NCI-H187 (cell line): ENCODE measurements at places on chromosomes 5 and 9.

DNA sequence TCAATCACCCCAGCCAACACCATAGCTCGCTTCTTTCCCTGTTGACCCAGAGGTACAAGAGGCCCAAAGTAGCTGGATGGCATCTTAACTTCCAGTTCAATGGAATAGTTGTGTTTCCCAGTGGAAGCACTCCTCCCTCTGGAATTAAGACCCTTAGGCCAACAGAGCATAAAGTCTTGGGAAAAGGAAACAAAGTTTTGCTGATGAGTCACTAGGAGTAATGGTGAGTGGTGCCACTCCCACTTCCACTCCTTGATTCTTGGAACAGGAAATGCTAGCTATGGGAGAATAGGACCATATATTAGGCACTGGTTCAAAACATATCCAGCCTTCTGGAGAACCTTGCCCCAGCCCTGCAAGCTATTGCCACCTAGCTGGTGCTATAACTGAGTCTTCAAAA, 44.7 kb upstream of the LMX1B start:
- no peak for DNase-seq

GRCh38 chr5:594226-594860, 17.8 kb upstream of the CEP72 start:
- DNase-seq, result no peak

DNA sequence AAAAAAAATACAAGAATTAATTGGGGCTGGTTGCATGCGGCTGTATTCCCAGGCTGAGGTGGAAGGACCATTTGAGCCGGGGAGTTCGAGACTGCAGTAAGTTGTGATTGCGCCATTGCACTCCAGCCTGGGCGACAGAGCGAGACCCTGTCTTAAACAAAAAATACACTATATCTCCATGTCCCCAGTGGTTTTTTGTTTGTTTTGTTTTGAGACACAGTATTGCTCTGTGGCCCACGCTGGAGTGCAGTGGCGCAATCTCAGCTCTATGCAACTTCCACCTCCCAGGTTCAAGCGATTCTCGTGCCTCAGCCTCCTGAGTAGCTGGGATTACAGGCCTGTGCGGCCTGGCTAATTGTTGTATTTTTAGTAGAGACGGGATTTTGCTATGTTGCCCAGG, 1.2 kb downstream of the COQ4 start:
- no peak for DNase-seq

- no peak for DNase-seq
Observed at GRCh38 chr5:58922461-58923171, 339.7 kb downstream of the RAB3C start.

DNA sequence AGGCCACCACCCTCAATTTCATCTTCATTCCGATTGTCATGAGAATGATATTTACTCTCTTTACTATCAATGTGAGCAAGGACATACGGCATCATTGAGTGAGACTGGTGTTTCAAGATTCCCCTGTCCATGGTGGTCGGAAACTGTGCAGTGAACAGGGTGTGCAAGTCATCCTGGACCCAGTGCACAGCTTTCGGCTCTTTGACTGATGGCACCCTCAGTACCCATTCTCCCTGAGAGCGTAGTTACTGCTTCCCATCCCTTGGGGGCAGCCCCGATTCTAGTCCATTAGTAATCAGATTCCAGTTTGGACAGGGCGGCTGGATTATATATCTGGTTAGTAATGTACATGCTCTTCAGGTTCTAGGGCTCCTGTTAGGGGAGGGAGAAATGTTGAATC, 61.7 kb upstream of the SUB1 start:
- DNase-seq, result no peak

GRCh38 chr5:53355316-53355715, 125.1 kb upstream of the FST start:
- DNase-seq, result no peak

- DNase-seq, result no peak
Observed at GRCh38 chr5:125890511-125890931, 532.7 kb upstream of the GRAMD2B start.

DNA sequence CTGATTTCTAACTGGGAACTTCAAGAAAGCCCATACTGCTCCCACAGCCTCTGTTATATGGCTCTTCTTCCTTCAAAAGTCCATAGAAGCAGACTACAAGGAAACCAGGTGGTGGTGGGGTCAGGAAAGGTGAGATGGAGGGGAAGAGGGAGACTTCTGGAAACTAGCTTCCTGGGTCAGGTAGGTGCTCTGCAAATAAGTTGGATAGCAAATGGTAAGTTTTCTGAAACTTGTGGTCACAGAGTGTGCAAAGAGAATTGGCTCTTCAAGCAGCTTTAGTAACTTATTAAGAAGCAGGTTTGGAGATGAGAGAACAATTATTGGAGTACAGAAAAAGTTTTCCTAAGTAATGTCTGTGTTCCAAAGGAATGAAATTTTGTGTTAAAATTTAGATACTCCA, 316.9 kb downstream of the ADGRV1 start:
- DNase-seq, result no peak

DNA sequence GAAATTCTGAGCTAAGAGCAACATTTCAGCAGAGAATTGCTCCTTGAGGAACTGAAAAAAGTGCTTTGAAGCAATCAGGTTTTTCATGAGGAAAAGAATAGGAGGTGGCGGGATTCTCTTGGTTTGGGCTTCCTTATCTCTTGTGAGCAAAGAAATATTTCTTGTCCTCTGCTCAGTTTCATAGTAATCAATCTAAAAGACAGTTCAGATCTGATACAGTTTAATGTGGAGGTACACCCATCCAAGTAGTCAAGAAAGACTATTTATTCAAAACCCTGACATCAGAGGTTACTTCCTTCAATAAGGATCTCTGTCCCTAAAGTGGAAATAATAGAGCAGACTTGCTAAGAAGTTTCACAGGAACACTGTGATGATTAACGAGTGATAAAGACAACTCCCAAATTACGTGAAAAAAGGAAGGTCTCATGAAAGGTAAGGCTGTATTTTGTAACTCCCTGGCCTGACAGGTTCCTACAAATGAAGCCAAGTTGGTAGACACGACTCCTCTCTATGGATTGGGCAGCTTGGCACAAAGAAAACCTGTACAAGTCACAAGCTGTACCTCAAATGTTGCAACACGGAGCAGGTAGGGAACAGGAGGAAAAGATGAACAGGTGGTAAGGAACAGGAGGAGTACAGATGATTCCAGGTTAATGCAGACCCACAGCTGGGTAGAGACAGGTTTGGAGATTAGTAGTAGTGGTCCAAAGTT, 94.1 kb downstream of the SUSD1 start:
- DNase-seq, result no peak

DNA sequence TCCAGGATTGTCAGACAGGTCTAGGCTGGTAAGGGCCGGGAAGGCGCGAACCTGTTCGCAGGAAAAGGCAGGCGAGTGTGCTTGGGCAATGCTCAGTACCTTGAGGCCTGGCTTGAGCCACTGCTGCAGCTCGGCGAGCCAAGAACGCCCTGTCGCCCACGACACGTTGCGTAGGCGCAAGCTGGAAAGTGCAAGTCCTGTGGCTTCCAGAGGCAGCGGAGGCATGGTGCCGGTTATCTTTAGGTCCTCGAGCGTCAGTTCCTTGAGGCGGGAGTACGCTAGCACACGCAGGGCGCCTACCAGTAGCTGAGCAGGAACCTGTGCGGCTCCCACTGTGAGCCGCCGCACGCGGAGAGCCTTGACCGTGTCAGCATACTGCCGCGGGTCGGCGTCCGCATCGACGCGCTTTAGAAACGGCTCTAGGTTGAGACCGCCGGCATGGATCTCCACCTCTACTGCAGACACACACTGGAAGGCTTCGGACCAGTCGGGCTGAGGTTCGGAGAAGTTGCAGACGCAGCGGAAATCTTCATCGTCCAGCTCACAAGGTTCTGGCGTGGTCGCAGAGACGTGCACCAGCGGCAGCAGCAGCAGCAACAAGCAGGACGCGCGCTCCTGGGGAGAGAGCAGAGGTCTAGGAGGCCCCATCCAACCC, 482 bp downstream of the CD14 start:
- DNase-seq, result no peak

- DNase-seq, result no peak
Observed at GRCh38 chr5:103013933-103014552, 105.9 kb downstream of the GIN1 start.

DNA sequence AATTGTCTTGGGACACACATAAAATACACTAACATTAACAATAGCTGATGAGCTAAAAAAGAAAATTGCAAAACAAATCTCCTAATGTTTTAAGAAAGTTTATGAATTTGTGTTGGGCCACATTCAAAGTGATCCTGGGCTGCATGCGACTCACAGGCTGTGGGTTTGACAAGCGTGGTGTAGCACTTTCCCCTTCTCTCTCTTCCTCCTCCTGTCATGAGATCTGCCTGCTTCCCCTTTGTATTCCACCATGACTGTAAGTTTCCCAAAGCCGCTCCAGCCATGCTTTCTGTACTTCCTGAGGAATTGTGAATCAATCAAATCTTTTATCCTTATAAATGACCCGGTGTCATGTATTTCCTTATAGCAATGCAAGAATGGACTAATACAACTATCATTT, 178.0 kb downstream of the TLR4 start:
- no peak for DNase-seq

DNA sequence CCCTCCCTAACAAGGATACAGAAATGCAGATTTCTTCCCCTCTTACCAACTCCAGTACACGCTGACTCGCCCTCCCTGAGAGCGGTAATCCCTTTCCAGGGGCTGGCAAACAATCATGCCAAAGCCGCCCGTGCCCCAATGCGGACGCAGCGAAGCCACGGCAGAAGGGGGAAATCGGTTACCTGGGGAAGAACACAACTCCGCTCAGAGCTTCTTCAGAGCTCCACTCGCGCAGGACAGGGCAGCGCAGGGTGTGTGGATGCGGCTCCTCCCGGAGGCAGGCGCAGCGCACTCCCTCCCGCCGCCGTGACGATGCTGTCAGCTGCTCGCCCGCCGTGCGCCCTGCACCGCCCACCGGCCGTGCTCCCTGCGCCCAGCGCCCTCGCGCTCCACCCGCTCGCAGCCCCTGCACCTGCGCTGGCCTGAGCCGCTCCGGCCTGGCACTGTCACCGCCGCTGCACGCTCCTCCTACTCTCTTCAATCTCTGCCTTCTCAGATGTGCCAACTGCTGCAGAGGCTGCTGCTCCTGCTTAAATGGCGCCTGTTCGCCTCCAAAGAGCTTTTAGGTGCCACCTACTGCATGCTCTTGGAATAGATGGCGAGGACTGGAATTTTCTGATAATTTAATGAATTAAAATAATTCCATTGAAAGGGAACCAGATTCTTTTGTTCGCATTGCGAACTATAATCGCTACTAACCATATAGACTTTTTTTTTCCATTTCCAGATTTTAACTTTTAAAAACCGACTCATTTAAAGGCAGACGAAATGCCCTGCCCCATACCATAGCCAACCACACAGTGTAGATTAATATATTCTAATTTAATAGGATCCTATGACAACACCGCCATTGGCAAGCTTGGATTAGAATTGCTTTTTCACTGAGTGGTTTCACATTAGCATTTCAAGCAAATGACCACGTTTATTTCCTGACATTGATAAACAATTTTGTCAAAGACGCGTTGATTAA, at the start of gene DIRAS2:
Gene DIRAS2 (minus strand): TSS at position 255 of the 970 bp plus-strand sequence. CDS start 28,997 bp downstream, outside the sequence.
- peak; percentile 84 for DNase-seq

DNA sequence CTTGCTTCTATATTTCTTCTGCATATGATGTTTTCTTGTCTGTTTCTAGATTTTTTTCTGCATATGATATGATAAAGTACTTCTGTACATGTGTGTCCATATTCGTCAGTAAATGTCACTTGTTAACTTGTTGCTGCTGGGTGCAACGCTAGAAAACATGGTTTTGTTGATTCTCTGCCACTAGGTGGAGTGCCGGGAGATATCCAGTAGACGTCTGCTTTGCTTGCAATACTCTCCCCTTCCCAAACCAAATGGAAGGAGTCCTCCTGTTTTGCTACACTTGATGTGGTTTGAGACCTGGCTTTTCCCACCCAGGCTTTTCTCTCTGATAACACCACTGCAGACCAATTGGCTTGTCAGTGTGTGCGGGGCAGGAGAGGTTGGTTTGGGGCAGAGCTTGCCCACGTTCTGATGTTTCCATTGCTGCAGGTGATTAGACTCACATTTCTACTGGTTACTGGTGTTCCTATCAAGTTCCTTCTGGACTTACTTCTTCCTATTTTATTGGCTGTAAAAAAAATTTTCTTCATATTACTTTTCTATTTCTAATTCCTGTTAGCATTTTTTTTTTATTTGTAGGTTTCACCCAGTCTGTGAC, 900.0 kb upstream of the CDH10 start:
- no peak for DNase-seq

- DNase-seq, result no peak
Observed at GRCh38 chr9:129900263-129901027, 65.2 kb downstream of the USP20 start.

- DNase-seq, result no peak
Observed at GRCh38 chr5:52769061-52769460, 18.7 kb upstream of the ITGA1 start.

DNA sequence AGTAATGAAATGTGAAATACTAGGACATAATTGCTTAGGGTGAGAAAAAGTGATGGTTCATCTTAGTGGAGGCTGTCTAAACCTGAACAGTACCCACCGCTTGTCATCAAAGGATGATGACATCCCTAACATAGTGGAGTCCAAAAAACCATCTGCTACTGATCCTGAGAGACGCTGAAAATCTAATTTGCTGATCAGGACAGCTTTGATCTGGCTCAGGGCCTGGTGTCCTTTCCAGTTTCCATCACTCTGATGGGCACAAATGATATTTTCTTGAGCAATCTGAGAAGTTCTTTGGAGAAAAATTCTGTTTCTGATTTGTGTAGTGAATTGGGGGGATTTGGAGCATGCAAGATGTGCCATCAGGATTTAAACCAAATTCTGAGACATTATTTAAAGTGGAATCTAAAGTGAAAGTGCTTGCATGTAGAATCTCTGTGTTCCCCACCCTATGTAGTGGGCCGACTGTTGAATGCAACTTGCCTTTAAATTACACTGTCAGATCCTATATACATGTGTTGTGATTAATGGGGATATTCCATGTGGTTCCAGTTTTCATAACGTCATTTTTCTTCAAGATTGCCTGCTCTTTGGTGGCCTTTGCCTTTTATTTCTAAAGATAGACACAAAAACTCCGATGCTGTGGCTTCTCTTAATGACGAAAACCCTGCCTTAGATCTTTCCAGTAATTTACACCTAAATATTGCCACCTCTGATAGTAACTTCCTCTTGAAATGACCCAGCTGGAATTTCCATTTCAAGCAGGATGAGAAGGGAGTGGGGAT, 213.2 kb downstream of the PCSK5 start:
- DNase-seq, result no peak

GRCh38 chr5:145990170-145990569, 53.8 kb downstream of the SH3RF2 start:
- DNase-seq, result no peak

- DNase-seq, result no peak
Observed at GRCh38 chr5:64019746-64020145, 57.5 kb upstream of the HTR1A start.

- DNase-seq, result no peak
Observed at GRCh38 chr9:72986522-72987116, 33.8 kb upstream of the ALDH1A1 start.

DNA sequence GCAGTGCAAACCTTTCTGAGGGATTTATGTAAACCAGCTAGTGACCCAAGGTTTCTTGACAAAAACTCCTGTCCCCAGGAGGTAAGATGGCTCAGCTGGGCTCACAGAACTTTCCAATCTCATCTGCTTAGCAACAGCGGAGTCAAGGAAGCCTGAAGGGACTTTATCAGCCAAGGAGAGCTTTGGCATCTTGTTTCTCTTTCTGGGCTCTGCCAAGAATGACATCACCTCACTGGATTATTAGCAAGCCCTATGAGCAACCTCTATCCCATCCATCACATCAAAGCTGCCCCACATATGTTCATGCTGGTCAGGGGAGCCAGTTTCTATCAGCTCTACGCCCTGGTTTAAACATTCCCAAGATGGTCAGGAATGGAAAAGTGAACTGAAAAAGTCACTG, 461.3 kb downstream of the ENC1 start:
- DNase-seq, result no peak
